ENCODE measurements at places on chromosomes 1 and 21.

- H3K27me3 ChIP-seq = peaks cover 5% of the 10 kb centered on the region
- H3K36me3 ChIP-seq = no peaks in the 10 kb centered on the region
- H3K4me3 ChIP-seq = no peak overlapping the region
- H3K27ac ChIP-seq = no peak overlapping the region
- DNase-seq = no peak
- no peaks in the 10 kb centered on the region for H3K4me1 ChIP-seq
These were observed 253.7 kb downstream of the CACNA1E start for GRCh38 chr1:181737056-181737455.

DNA sequence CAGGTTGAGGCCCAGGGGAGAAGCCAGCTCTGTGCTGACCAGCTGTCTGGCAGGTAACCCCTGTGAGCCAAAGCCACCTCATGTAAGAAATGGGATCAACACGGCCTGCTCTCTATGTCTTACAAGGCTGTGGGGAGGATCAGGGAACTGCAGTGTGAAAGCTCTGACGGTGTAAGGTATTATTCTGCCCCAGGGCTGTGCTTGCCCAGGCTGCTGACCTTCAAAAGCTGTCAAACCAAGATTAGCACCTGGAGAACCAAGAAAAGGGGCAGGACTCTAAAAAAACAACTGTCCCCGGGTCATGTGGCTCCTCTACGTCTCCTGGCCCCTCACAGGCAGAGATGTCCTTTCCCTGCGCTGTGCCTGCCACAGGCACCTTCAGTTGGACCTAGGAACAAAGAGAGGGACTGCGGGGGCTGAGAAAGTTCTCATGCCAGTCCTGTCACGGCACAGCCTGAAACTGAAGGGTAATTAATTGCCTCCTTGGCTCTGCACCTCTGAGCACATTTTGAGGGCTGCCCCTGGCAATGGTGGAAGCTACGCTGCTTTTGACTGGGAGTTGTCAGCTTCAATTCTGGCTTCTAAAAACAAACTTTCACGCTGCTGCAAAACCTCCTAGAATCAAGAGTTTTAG, 77.6 kb downstream of the PGBD5 start:
- H3K27ac ChIP-seq = no peak overlapping the region
- H3K4me1 ChIP-seq = no peaks in the 10 kb centered on the region
- H3K4me3 ChIP-seq = no peak overlapping the region
- H3K27me3 ChIP-seq = peaks cover 25% of the 10 kb centered on the region
- H3K36me3 ChIP-seq = no peaks in the 10 kb centered on the region

GRCh38 chr1:2408859-2409276, 3.5 kb downstream of the PEX10 start:
- H3K27ac ChIP-seq = peak overlapping the region; percentile 45
- DNase-seq = no peak
- peaks cover 12% of the 10 kb centered on the region for H3K4me1 ChIP-seq
- no peak overlapping the region for H3K4me3 ChIP-seq

DNA sequence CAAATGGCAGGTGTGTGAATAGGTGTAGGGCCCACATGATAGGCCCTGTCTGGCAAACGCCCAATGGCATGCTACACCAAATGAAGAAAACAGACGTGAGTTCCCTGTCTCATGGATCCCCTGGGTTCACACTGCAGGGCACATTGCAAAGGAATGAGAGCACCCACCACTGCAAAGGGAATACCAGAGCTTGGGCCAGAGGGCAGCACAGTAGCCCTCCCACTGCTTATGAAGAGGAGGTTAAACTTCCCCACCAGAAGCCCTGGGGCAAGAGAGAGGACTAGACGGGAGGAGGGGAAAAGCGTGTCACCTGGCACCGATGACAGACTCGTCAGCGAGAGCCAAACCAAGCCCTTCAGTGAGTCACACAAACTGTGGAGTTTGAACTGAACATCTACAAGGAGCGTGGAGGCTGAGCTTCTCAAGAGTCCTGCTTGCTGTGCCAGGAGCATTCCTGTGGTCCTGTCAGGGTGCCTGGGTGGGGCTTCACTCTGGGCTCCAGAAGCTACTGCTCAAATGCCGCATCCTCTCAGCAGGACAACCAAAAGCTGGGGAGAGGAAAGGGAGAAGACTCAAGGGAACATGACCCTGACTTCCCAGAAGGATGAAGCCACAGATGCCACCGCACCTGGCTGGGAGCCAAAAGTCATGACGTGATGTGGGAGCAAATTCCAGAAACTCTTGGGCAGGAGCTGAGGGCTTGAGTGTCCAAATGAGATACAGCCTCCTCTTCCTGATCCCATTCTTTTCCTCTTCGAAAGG, 61.1 kb downstream of the TOMM20 start:
- H3K4me3 ChIP-seq = no peak overlapping the region
- DNase-seq = no peak
- H3K27ac ChIP-seq = no peak overlapping the region
- peaks cover 22% of the 10 kb centered on the region for H3K4me1 ChIP-seq
- H3K36me3 ChIP-seq = no peaks in the 10 kb centered on the region
- peaks cover 22% of the 10 kb centered on the region for H3K27me3 ChIP-seq

DNA sequence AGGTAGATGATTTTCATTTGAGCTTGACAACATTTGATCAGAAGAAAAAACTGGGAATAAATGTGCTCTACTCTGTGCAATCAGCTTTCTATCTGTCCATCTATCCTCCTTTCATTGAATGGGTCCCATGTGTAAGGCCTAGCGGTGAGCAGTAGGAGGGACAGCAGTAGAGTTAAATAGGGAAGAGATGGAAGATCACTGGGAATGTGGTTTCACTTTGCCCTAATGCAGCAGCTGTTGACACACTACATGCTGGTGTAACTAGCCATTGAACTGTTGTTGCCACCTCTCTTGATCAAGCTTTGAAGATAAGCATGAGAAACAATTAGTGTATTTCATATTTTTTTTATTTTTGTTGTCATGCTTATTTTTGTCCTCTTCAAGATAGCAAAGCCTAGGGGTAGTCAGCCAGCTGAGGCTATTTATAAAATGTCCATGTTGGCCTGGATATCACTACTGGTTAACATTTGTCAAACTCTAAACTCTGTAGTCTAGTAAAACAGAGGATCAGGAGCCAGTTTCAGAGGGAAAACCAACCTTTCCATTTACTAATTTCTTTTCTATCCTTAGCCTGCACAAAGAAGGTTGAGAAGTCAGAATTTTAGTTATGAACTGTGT, 41.9 kb downstream of the CACNA1E start:
- no peak for DNase-seq
- peaks cover 8% of the 10 kb centered on the region for H3K4me1 ChIP-seq
- no peak overlapping the region for H3K4me3 ChIP-seq
- no peaks in the 10 kb centered on the region for H3K36me3 ChIP-seq

DNA sequence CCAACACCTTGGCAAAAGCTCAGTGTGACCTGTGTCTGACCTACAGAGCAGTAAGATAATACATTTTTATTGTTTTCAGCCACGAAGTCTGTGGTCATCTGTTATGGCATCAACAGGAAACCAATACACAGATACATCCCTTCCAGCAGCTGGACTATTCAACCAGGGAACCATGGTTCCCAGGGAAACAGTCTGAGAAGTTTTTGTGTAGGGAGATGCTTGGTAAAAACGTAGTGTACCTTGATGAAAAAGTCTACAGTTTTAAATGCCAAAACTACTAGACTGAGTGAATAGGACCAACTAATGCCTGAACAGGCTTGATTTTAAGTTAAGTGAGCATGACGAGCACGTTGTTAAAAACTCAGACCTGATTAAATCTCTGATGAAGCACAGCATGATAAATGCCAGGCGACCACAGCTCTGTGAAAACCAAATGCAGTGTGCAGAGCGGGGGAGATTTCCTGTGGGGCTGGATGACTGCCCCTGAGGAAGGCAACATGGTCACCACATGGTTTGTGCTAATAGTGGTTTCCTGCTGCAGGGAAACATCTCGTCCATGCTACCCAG, 228.9 kb downstream of the TNR start:
- DNase-seq = no peak
- no peaks in the 10 kb centered on the region for H3K36me3 ChIP-seq

- peaks cover 4% of the 10 kb centered on the region for H3K36me3 ChIP-seq
- no peak for DNase-seq
- H3K4me3 ChIP-seq = no peak overlapping the region
- H3K27me3 ChIP-seq = no peaks in the 10 kb centered on the region
- no peak overlapping the region for H3K27ac ChIP-seq
- H3K4me1 ChIP-seq = peaks cover 14% of the 10 kb centered on the region
These were observed 101.2 kb downstream of the PRDM2 start for GRCh38 chr1:13801232-13801631.

GRCh38 chr1:217402301-217402700, 228.6 kb downstream of the GPATCH2 start:
- DNase-seq = no peak
- no peaks in the 10 kb centered on the region for H3K36me3 ChIP-seq
- H3K27ac ChIP-seq = no peak overlapping the region
- no peak overlapping the region for H3K4me3 ChIP-seq

- no peak for DNase-seq
- H3K27me3 ChIP-seq = no peaks in the 10 kb centered on the region
- H3K36me3 ChIP-seq = no peaks in the 10 kb centered on the region
- no peak overlapping the region for H3K27ac ChIP-seq
These were observed 62.0 kb upstream of the HOOK1 start for GRCh38 chr1:59752556-59753414.

- peaks cover 11% of the 10 kb centered on the region for H3K27me3 ChIP-seq
- no peaks in the 10 kb centered on the region for H3K4me1 ChIP-seq
- no peak for DNase-seq
- no peaks in the 10 kb centered on the region for H3K36me3 ChIP-seq
- no peak overlapping the region for H3K4me3 ChIP-seq
These were observed 65.1 kb downstream of the RIPK4 start for GRCh38 chr21:41701749-41702148.

DNA sequence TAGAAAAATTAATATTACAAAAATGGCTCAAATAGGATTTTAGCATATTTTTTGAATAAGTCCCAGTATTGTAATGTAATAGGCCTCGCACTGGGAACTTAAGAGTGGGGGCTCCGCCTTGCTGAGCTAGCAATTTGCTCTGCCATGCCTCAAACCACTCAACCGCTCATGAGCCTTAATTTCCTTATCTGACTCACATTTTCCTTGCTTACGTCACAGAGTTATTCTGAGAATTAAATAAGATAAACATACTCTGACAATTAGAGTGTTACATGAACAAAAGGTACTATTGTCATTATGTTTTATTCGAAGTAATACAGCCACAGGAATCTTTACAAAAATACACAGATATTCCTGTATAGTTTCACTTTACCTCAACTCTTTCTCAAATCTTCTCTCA, 108.1 kb downstream of the SLC44A5 start:
- no peak overlapping the region for H3K4me3 ChIP-seq
- H3K27ac ChIP-seq = no peak overlapping the region
- DNase-seq = no peak
- H3K36me3 ChIP-seq = no peaks in the 10 kb centered on the region
- H3K27me3 ChIP-seq = no peaks in the 10 kb centered on the region

DNA sequence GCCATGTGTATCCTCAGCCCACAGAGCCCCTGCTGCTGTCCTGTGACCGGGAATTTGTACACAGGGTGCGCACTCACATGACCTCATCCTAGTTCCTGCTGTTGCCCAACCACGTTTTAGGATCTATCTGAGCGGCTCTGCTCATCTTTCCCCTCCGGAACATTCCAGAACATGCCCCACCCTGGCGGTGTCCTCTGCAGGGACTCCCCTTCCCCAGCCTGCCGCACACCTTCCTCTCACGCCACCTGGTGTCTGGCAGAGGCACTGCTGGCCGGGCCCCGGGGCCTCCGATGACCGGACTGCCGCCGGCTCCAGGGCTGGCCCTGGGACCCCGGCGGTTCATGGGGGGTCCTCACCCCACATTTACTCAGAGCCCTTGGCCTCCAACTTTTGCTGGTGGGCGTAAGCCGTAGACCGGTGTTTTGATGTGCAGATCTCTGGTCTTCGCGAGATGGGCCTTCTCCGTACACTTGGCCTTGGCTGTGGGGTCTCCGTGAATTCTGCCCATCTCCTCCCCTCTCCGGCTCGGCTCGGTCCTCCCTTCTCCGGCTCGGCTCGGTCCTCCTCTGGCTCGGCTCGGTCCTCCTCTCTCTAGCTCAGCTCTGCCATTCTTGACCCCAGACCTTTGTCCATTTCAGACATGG, 29.5 kb downstream of the ARHGEF16 start:
- H3K4me3 ChIP-seq = no peak overlapping the region
- DNase-seq = peak; percentile 60
- H3K27ac ChIP-seq = no peak overlapping the region

Data from activated naive CD4-positive, alpha-beta T cell treated with anti-CD3 and anti-CD28 coated beads, Interleukin-2, amount 10 ng/mL, durations not matched to agents 7 days and 5 days (primary cell).